SK-MEL-5 (cell line): ENCODE measurements at places on chromosomes 6 and 20. TPM values are rescaled to one million over a fixed set of nuclear protein-coding genes. Genes with fewer than 3 reads are reported as not detected.

DNA sequence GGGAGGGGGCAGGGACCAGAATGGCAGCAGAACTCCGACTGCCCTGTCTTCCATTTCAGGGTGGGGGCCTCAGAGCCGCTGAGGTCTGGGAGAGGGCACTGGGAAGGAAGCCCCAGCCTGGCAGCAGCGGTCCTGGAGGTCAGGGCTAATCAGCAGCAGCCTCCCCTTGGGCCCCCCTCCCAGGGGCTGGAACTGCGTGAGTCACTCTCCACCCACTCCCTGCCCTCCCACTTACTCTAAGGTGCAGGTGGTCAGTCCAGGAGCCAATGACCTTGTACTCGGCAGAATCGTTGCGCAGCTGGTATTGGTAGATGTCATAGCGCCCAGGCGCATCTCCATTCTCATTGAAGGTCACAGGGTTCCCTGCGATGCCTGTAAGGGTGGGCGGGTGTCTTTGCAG is 105.9 kb downstream of the GRM4 start:
- no peak for DNase-seq

DNA sequence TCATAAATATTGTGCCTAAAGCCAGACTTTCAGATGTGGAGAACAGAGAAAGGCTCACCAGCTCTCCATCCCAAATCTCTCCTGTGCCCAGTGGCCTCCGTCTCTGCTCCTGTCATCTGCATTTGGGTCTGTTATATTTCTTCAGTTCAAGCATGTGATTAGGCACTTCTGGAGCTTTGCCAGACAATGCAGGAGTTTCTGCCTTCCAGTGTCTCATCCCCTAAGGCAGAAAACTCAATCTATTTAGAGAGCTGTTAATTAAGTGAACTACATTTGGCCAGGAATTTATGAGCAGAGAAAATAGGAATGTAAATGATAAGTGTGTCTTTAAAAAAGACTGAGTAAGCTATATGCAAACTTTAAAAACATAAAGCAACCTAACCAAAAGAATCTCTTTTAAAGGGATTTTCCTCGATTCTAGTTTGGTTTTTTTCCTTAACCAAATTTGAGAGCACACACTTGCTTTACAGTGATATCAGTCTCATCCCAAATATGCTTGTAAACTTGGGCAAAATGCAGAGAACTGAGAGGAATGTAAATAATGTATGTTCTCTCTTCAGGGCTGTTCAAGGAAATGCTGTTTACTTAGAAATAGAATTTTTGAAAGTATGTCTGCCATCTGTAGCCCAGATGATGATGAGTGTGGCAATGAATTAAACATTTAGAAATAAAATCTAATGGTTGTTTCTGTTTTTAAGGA is 113.9 kb downstream of the ELOVL4 start:
- no peak for DNase-seq

SASH1 gene
- total RNA-seq, result 43.7 and 55.0 TPM in 2 replicates

DNA sequence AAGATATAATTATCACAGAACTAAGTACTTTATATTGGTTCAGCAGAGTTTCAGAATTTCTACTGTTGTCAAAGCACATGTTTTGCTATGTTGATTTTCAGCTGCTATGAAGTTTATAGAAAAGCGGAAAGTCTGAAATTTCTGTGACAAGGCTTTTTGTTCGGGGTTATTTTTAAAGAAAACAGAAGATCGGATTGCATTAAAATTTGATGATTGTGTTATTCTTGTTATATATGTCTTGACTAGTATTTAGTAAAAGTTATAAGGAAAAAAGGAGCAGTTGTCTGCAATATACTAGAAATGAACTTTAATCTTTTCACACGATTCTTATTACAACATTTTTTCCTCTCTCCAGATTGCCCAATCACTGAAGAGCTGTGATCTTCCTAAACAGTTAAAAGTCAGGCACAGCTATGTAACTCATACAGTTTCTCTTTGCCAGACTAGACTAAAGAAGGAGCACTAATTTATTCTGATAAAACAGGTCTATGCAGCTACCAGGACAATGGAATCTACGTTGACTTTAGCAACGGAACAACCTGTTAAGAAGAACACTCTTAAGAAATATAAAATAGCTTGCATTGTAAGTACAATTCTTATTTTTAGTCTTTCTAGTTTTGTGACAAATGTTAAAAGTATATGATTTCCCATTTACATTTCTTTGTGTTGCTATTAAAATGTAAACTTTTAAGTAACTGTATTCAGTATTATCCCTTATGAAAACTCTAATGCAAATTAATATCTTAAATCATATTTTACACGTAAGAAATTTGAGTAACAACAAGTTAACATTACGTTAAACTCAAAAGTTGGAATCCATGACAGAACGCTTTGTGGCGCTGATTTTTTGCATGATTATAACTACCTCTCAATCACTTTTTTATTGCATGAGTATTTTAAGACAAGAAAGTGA is at the start of gene ENPP3:
Gene ENPP3 (plus strand): TSS at position 423 of the 913 bp plus-strand sequence. CDS start 83 bp downstream, at position 506.
- no peak for DNase-seq

GRCh38 chr6:45569210-45569945 is 191.6 kb upstream of the SUPT3H start:
- no peak for DNase-seq

DNA sequence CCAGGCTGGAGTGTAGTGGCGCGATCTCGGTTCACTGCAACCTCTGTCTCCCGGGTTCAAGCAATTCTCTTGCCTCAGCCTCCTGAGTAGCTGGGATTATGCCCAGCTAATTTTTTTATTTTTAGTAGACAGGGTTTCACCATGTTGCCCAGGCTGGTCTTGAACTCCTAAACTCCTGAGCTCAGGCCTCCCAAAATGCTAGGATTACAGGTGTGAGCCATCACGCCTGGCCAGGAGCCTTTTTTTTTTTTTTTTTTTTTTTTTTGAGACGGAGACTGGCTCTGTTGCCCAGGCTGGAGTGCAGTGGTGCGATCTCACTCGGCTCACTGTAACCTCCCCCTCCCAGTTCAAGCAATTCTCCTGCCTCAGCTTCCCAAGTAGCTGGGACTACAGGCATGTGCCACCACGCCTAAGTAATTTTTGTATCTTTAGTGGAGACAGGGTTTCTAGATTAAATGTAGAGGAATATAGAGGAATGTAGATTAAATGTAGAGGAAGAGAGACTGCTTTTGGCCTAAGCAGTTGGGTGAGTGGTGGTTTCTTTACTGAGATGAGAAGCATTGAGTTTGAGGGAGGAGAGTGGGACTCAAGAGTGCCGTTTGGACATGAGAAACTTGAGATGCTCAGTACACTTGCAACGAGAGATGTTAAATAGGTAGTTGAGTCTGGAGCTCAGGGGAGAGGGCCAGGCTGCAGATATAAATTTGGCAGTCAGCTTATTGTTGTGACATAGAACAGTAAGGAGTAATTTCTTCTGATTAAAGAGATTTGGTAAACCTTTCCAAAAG is 16.7 kb downstream of the VAPB start:
- DNase-seq, result no peak

DNA sequence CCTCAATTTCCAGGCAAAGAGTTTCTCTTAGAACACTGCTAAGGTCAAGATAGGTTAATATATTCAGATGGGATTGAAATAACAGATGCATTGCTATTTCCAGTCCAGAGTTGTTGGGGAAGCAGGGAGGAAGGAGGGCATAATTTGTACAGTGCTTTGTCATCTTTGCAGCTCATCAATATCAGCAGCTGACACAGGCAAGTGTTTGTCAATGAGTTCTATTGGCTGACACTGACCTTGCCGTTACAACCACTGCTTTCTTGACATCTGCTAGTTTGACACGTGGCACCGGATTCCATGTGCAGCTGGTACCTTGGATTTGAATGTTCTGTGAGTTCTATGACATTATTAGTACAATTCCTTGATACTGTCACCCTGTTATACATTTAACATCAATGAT is 28.0 kb upstream of the MLIP start:
- no peak for DNase-seq

- DNase-seq, result no peak
Observed at GRCh38 chr6:116828983-116829382, at the start of gene GPRC6A. Gene GPRC6A, minus strand, starts transcription at chr6:116829083. Its CDS starts 70 bp downstream, at chr6:116829013.

DNA sequence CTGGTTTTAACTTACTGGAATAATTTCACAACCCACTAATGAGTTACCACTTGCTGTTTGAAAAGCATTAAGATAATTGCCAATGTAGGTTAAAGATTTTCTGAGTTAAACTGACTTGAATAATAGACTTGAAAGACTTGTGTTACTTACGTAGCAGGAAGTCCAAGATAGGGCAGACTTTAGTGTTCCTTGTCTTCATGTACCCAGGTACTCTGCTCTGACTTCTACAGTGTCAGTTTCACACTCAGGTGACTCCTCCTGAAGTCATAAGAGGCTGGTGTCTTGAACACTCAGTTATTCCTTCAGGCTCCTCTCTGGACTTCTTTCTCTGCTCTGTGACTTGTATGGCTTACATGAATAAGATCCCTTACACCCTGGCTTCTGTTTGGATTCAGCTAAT is 76.3 kb upstream of the SGK1 start:
- no peak for DNase-seq

GRCh38 chr20:53149148-53149889 is 177.2 kb downstream of the TSHZ2 start:
- no peak for DNase-seq

DNA sequence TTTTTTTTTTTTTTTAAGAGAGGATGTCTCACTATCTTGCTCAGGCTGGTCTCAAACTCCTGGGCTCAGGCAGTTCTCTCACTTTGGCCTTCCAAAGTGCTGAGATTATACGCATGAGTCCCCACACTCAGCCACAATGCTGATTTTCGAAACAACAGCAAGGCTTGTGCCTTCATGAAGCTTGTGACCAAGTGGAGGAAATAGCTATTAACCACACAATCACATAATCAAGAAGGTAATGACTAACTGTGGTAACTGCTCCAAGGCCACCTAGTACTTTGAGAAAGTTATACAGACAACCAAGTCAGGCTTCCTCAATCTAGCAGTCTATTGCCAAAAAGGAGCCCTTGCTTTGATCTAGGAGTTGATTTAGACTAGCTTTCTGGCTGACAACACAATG is 46.3 kb downstream of the SOD2 start:
- DNase-seq, result peak; percentile 82

DNA sequence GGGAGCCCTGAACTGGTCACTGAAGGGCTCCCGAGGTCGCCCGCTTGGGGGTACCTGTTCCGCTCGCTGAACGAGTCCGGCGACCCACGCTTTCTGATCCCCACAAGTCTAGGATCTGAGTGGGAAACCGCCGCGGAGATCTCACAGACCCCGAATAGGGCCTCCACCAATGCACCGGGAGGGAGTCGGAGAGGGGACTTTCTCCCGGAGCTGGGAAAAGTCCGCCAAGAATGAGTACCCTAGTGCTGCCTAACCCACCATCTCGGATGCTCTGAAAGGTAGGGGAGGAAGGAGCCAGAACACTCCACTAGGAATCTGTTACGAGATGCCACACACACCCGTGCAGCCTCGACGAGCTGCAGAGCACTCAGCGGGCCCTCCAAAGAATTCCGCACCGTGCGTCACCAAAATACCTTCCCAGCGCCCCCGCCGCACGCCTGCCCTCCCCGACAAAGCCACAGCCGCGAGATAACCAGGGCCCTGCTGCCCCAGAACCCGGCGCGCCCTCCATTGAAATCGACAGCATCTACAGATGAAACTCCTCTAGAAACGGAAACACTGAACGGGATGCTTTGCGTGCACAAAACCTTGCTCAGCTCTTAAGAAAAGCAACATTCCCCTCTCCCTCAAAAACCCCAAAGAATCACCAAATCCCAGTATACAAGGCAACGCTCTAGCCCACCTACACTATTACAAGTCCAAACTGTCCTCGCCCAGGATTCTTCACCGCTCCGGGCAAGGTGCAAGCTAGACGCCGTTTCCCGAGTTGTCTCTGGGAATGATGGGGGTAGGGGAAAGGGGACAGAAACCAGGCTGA is 686 bp downstream of the COL12A1 start:
- no peak for DNase-seq

DNA sequence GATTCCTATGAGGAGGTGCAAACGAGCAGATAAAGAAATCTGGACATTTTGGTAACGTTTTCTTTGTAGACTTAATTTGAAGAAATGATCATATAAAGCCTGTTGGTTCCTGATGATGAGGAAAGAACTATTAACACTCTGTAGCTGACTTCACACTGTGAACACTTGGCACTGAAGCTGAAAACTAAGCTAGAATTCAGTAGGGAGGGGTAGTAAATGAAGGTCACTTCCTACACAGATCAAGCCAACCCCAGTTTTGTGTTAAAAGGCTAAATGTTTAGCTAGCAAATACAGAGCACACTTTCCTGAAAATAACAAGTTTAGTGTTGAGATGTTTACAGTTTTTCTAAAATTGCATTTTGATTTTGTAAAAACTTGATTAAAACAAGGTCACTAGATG is 296.2 kb upstream of the PRDM1 start:
- no peak for DNase-seq

DNA sequence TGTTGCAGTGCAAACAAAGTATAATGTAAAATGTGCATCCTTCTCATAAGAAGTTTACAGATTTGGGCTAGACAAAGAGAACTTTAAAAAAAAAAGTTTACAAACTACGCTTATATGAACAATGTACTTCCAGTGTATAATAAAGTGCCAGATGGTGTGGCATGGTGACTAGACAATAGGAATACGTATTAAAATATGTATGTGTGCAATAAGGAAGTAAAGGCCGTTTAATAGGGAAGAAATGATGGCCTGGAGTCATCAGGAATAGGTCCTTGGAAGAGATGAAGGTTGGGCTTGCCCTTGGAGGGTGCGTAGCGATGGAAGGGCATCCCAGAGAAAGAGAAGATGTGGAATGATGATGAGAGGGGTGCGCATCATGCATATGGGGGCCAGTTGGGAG is 108.2 kb downstream of the SOBP start:
- DNase-seq, result no peak

GUCA1A gene
- total RNA-seq, result not detected in 2 replicates

GRCh38 chr6:83615025-83615999 is 93.6 kb downstream of the SNAP91 start:
- DNase-seq, result peak; percentile 60

DNA sequence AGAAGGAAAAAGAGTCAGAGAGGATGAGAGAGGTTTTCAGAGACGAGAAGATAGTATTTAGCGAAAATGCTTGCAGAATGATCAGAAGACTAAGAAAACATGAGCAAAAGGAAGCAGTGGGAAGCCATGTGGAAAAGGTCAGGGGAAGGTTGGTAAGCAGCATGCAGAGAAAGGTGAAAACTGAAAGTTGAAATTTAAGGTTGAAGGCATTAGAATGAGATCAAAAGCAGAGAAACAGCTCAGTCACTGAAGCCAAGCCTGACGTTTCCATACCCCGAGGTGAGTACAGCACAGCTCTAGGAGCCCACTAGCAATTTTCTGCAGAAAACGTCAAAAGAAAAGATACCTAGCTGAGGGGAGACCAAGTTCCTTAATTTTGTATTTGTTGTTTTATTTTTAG is 19.1 kb upstream of the TFB1M start:
- no peak for DNase-seq

DNA sequence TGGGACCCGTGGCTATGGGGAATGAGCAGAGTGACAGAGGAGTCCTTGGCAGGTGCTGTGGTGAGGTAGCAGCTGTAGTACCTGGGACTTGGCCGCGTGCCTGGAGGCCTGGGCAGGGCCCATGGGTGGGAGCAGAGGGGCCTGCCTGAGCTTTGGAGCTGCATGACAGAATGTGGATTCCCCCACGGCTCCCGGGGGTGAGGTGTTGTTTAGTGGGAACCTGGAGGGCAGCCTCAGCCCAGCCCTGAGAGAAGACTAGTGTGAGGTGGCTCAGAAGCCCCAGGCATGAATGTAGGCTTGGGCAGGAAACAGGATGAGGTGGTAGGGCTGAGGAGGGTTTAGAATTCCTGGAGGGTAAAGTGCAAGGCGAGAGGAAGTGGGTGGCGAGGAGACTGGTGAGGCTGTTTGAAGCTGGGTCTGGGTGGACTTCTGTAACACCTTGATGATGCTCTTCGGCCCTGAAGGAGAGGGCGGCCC is 86.5 kb upstream of the SCP2D1 start:
- DNase-seq, result no peak

MAP1LC3A gene
- 1.1 and 1.5 TPM in 2 replicates for total RNA-seq

- peak; percentile 69 for DNase-seq
Observed at GRCh38 chr20:17885076-17885475, 83.5 kb downstream of the SNX5 start.

SUMO4 gene
- 0.43 TPM in 1 of 2 replicates, not detected in the other for total RNA-seq
